Stimulated activated CD8-positive, alpha-beta memory T cell treated with anti-CD3 and anti-CD28 coated beads, Interleukin-7, amount 100 ng/mL, for 1 hour (primary cell): ENCODE measurements at places on chromosomes 3 and 15.

- no peak for DNase-seq
These were observed 23.6 kb upstream of the ATG7 start for GRCh38 chr3:11248596-11248995.

- no peak for DNase-seq
These were observed 158.3 kb upstream of the WNT5A start for GRCh38 chr3:55645422-55645821.

- no peak for DNase-seq
These were observed 100.0 kb upstream of the IQSEC1 start for GRCh38 chr3:13173186-13173585.

DNA sequence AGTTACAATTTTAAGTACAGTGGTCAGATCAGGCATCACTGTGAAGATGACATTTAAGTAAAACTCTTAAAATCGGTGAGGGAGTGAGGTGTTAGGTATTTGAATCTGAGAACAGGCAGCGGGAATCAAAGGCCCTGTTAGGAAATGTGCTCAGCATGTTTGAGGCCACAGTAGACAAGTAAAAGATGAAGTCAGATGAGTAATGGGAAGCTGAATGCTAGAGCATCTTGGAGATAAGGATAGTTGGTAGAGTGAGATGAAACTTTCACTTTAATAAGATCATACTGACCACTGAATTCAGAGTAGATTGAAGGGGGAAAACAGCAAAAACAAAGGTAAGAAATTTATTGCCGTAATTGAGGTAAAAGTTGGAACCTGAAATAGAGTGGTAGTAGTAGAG lies 61.6 kb downstream of the DCBLD2 start:
- no peak for DNase-seq

DNA sequence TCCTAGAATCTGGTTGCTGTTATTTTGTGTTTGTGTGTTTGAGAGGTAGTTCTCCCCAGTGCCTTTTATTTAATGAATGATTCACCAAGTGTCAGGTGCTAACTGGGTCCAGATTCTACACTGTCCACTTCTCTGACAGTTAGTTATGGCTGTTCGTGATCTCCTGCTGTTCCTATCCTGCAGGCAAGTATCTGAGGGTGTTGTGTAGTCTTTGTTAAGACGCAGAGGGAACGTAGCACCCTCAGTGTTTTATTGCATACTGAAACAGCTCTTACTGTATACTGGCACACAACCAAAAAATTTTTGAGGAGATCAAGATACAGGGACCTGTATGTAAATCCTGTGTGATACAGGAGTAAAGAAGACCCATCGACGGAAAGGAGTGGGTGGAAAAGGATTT lies 1271.3 kb downstream of the ROBO1 start:
- DNase-seq: no peak

DNA sequence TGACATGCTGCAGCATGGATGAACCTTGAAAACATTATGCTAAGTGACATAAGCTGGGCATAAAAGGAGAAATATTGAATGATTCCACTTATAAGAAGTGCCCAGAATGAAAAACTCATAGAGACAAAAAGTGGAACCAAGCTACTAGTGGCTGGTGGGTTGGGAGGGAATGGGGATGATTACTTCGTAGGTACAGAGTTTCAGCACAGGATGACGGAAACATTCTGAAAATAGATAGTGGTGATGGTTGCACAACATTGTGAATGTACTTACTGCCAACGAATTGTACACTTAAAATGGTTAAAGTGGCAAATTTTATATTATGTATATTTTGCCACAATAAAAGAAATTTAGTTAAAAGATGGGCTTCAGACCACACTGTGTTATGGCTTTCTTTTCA lies 93.6 kb downstream of the RPLP1 start:
- no peak for DNase-seq

DNA sequence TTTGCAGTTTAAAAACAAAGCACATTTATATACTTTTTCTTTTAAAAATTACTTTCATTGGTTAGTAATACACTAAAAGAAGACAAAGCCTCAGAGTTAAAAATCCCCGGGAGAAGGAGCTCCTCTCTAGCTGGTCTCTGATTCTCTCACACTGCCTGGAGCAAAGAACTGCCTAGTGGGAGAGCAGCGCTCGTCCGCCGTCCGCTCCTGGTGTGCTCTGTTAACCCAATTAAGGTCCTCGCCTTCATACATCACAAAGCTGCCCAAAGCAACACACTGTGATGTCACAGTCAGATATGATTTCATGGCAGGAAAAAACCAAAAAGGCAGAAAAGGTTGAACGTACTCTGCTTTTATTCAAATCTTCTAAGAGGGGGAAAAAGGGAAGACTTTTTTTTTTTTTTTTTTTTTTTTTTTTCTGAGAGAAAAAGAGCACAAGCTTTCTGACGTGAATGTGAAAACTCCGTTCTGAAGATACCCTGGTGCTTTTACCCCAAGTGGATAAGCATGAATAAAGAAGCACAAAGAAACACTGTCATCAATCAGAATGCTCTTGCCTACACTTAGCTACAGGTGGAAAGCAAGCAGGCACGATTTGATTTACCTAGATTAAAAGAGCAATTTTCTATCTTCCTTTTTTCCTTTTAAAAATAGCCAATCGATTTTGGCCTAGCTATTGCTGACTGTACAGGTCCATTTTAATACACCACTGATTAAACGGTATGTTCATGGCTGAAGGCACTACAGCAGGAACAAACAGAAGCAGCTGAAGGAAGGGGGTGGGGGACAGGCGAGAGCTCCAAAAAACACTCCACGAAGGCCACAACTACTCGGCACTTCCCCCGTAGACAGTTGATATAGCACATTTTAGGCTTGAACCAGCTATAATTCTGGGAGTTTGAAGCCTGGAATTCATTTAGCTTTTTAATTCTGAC lies 115.2 kb downstream of the TIGIT start:
- no peak for DNase-seq

DNA sequence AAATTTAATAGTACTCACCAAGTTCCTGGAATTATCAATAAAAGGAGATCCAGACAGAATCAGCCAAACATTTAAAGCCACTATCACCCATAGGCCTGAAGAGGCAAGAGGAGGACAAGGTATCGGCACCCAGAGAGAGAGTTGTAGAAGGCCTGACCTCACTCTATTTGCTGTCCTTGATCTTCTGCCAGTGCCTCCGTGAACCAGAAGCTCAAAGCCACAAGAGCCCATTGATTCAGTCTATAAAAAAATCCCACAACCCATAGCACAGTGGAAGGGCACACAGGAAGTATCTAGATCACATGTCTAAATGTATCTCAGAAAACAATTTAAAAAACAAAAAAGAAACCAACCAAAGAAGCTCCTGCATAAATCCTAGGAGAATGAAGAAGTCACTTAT lies 68.6 kb upstream of the FAM174B start:
- DNase-seq: no peak
